ENCODE measurements at places on chromosomes 12 and 14.

GRCh38 chr12:42587601-42588523 is 1.7 kb downstream of the PRICKLE1 start:
- DNase-seq: no peak

DNA sequence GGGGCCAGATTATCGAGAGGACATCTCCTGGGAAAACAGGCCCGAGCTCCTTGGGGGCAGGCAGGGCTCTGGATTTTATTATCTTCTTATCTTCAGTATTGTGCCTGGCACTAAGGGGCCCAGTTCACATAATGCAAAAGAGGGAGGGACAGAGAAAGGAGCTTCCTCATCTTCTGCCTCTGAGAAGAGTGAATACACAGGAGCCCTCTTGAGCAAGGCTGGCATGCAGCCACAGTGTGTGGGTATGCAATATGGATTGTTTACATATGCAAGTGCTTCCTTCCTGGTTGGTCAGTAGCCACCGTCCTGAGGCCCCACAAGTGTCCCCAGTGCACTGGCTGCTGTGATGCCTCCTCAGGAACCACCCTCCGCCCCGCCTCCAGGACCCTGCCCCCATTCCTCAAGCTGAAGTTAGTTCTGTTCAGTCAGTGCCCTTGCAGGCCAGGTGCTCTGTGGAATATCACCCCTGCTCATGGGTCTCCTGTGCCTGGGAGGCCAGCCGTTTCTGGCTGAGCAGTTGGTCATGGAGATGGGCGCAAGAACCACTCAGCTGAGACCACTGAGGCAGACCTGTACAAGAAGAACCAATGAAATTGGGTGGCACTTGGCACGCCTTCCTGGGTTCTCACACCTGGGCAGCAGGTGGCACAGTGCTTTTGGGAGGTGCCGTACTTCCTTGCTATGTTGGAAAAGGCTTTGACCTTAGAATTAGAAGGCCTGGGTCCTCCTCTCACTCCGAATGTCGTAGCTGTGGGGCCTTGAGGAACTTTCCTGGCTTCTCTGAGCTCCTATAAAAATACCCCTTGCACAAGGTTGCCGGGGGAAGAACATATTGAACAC is 35.1 kb upstream of the ACTN1 start:
- DNase-seq: peak; percentile 1

- DNase-seq: no peak
Observed at GRCh38 chr12:14689144-14689543, 7.3 kb downstream of the GUCY2C start.

DNA sequence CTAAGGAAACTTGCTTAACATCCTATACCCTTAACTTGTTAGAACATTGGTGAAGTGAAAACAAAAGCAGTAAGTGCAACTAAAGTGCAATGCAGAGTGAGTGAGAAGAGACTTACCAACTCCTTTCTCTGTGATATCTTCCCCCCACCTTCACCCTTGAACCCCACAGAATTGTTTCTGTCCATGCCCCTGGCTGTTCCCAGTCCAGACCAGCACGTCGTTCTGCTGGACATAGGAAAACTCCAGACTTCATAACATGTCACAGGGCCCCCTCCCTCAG is 91.9 kb downstream of the DAD1 start:
- DNase-seq: no peak

- no peak for DNase-seq
Observed at GRCh38 chr12:90303771-90304170, 595.1 kb upstream of the ATP2B1 start.

GRCh38 chr12:84772281-84772680 is 140.3 kb downstream of the SLC6A15 start:
- DNase-seq: no peak

GRCh38 chr12:52359621-52360061 is 7.6 kb downstream of the KRT85 start:
- DNase-seq: no peak

DNA sequence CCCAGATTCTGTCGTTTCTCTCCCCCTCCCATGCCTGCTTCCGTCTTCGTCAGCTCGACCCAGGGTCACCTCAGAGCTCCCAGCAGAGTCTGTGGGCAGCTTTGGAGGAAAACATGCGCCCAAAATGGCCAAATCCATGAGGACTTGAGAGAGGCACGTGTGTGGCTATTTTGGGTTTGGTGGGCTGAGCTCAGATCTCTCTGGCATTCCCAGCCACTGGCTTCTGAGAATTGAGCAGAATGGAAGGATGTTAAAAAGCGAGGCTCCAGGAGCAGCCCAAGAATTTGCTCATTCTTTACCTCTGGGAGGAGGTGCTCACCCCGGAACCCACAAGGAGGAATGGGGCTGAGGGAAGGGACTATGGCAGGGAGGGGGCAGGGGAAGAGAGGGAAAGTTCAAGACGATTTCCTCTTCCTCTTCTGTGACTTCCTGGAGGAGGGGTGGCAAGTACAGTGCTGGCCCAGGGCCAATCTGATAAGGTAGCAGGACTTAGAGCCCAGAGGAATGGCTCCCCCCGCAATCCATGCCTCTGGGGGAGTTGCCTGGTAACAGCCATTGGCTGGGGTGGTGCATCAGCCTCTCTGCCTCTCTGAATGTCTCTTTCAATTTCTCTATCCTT is 20.1 kb downstream of the TSPAN9 start:
- DNase-seq: no peak

GRCh38 chr14:22955702-22956569 is 954 bp downstream of the HAUS4 start:
- DNase-seq: no peak

DNA sequence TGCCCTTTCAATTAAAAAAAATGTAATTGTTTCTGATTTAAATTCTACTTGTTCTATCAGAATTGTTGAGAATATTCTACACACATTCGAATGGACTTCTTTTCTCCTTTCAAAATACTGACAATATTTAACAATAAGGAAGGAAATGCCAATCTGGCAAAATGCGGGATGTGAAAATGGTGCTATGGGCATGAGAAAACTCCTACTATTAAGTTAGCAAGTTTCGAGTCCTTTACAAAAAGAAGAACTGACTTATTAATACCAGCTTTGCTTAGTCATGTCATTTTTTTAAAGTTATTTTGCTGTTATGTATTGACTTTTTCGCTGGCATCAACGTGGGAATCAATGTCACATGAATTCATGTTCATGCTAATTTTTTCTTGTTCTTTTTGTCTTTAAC is 31.7 kb upstream of the ARL1 start:
- DNase-seq: no peak

All from COR-L47 (cell line).